HAP-1 (cell line): ENCODE measurements at places on chromosomes 16 and 17.

GRCh38 chr16:318628-319027, 33.9 kb downstream of the AXIN1 start:
- no peak for DNase-seq

GRCh38 chr17:14068542-14069250, 608 bp upstream of the COX10 start:
- no peak for DNase-seq

GRCh38 chr17:39122991-39123390, 28.4 kb downstream of the PLXDC1 start:
- no peak for DNase-seq

DNA sequence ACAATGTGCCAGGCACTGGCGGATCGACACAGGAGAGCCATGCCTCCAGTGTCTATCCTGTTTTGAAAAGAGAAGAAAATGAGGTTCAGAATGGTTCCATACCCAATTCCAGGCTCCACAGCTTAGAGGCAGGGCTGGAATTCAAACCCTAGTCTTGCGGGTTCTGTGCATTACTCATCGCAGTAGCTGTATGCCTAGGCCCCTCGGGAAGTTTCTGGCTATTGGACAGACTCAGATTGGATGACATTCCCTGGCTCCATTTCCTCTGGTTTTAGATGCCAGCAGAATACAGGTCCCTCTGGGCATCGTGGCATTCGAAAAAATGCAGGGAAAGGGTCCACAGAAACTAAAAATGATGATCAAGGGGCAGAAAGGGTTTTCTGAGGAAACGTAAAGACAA, 184.7 kb downstream of the COPRS start:
- no peak for DNase-seq

DNA sequence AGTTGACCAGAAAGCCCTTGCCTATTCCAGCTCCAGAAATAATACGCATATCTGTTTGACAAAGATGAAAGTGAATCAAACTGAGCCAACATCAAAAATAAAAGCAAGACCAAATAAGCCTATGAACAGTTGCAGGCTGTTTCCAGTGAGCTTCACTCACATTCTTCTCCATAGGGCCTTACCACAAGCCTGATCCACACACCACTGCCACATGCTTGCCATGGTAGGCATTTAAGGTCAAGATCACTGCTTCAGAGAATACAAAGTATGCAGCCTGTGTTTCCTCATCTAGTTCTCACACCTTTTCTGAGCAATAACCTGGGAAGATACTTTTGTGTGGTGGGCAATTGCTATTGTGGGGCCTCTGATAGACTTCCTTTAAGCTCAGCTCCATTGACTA, 1060.2 kb downstream of the CDH11 start:
- no peak for DNase-seq

DNA sequence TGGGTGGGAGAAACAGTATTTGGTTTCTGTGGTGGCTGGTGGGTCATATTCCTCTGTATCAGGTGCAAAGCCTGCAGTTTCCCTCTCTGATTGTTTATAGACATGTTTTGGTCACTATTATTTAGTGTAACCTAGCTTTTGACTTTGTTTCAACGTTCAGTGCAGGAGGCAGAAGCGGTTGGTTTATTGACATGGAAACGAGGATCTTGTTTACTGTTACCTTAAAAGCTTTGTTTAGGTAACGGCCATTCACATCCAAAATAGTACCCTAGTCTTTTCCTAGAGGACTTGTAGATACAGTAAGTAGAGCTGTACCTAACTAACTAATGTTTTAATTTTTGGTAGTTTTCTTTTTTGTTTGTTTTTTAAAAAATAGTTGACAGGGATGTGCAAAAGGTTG, 3.5 kb downstream of the MSI2 start:
- no peak for DNase-seq

DNA sequence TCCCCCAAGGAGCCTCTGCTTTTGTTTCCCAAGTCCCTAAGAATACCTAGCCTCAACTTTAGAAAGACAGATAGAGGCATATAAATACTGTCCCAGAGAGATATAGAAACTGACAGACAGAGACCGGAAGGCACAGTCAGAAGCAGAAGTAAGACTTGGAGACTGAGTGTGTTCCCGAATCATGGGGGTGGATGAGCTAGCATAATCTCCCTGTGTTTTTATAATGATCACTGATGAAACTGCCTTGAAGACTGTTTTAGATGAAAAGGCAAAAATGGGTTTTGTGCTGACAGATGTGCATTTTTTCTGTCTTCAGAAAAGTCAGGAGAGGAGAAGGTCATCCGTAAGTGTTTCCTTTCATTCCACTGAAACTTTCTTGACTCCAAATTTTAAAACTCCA, 8.3 kb upstream of the PSMD3 start:
- no peak for DNase-seq

GRCh38 chr16:68470461-68471150, 22.3 kb upstream of the SMPD3 start:
- no peak for DNase-seq
